Globus pallidus (tissue), 1 donor: ENCODE measurements at places on chromosomes 5 and 9.

DNA sequence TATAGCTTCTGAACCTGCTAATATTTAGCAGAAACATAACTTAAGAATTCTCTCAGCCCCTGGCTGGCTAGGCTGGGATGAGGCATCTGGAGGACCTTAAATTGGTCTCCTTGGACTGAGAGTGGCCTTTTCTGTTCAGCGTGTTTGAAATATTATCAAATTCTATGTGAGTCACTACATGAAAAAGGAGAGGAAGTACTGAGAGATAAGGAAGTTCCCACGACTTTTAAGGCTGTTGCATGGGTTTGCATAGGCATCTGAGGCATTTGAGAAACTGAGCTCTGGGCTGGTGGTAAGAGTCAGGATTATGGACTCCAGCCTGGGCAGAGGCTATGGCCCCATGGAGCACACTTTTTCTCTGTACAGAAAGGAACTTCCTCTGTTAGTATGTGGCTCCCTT is 816.2 kb upstream of the GRAMD2B start:
- no peak for DNase-seq

GRCh38 chr9:109232449-109233237 is 65.6 kb upstream of the FRRS1L start:
- no peak for DNase-seq

DNA sequence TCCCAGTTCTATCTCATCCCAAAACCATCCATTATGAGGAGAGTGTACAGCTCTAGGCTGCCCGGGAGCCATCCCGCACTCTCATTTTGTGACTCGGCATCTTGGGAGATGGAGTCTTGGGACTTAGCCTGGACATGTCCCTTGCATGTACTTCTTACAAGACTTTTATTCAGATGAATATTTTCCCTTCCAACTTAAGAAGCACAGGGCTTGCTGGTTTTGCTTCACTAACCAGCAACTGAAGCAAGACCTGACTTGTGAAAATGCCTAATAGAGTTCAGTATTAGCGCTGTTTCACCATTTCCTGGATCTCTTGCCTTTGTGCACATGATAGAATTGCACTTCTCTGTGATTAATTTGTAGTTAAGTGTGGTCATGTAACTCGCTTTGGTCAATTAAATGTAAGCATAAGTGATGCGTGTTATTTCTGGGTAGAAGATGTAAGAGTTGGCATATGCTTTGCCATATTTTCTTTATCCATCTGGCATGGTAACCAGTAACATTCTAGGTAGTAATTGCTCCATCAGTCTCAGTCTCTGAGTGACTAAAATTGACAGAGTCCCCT is 55.8 kb downstream of the PDCD1LG2 start:
- DNase-seq = no peak

DNA sequence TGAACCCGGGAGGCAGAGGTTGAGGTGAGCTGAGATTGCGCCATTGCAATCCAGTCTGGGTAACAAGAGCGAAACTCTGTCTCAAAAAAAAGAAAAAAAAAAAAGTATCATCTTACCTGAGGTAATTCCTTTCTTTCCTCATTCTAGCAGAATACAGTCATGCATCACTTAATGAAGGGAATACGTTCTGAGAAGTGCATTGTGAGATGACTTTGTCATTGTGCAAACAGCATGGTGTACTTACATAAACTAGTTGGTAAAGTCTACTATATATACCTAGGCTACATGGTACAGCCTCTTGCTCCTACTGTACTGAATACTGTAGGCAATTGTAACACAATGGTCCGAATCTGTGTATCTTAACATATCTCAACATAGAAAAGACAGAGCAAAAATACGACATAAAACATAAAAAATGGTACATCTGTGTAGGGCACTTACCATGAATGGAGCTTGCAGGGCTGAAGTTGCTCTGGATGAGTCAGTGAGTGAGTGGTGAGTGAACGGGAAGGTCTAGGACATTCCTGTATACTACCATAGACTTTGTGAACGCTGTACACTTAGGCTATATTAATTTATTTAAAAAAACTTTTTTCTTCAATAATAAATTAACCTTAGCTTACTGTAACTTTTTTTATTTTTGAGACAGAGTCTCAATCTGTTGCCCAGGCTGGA is 100.4 kb downstream of the GLDC start:
- no peak for DNase-seq

DNA sequence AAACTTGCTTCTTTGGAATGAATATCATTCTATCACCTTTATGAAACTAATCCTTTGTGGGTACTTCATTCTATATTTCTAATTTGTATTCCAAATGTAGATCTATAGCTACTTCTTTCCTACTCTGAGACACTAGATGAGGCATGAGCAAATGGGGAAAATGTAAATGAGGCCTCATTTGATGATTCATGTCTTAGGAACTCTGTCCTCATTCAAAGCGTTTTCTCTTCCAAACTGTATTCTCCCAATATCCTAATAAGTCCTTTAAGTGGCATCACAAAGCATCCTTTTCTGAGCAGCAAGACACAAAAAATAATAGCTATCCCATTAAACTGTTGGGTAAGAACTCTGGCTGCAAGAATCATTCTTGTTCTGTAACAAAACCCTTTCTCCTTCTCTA is 56.1 kb downstream of the TTLL11 start:
- DNase-seq = no peak

GRCh38 chr5:14267991-14268708 is 125.0 kb downstream of the TRIO start:
- no peak for DNase-seq
